ENCODE measurements at places on chromosomes 12 and 14.

- DNase-seq = no peak
Observed at GRCh38 chr12:54215989-54216796, 27.4 kb upstream of the SMUG1 start.

DNA sequence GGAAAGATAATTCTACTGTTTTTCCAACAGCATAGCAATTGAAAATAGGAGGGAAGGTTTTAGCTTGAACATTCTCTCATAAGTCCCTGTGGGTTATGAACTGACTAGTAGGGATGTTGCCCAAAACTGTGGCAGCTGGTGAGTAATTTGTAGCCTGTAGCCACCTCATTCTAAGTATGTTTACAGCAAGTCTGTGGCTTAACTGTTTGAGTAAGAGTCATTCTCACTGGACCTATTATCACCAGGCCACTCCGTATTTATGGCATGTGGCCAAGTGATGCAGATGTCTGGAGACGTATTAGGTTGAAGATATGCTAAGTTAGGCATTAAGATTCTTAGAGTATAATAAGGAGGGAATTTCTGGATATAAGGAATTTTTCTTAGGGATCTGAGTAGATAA lies 458.3 kb downstream of the ETNK1 start:
- peak; percentile 96 for DNase-seq

DNA sequence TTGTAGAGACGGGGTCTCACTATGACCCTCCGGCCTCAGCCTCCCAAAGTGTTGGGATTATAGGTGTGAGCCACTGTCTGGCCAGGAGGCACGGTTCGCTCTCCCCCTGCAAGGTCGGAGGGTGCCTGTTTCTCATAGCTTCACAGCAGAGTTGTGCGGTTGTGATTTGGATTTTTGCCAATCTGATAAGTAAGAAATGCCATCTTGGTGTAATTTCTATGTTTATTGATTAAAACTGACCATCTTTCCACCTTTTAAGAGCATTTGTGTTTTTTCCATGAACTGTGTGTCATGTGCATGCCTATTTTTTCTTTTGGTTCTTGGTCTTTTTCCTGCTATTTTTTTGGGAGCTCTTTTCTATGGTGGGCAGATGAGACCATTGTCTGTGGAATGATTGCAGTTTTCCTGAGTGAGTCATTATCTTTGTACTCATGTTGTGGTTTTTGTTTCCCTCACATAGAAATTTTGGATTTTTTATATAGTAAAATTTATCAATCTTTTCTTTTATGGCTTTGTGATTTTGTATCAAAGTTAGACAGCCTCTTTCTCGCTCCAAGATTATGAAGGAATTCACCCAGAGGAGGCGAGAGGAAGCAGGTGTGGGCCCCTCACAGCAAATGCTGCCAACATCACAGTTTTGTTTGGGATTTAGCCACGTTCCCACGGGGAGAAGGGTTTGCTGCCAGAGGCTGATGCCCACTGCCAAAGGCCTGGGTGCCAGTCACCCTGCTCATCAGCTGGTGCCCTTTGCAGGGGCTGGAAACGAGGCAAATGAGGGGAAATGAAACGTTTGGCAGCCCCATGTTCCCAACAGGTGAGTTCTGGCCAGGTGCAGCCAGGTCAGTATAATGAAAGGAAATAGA lies 47.2 kb downstream of the RFX4 start:
- no peak for DNase-seq

- DNase-seq = no peak
Observed at GRCh38 chr12:99195474-99195873, 452.1 kb upstream of the GARIN6 start.

GRCh38 chr14:30134936-30135335 lies 207.3 kb upstream of the PRKD1 start:
- no peak for DNase-seq

- DNase-seq = no peak
Observed at GRCh38 chr12:45415393-45415817, 199.5 kb downstream of the ANO6 start.

- no peak for DNase-seq
Observed at GRCh38 chr12:131589966-131590365, 120.9 kb upstream of the SFSWAP start.

DNA sequence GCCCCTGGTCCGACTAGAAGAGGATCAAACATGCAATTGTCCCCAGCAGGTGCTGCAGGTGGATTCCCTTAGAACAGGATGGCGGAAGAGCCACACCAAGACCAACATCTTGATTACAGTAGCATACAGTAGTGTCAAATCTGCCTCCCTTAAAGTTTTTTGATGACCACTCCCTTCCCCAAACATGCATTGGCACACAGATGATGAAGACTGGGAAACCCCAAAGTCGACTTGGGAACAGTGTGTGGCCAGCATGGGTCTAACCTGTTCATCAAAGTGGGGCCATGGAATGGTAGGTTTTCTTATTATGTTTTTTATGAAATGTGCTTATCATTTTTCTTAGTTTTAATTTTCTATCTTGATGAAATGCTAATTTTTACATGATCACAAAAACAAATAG lies 8.8 kb downstream of the PLXNC1 start:
- DNase-seq = no peak

GRCh38 chr14:75301666-75302325 lies 23.2 kb downstream of the FOS start:
- DNase-seq = no peak

- DNase-seq = no peak
Observed at GRCh38 chr14:73237219-73237785, at the start of gene PAPLN. TSS of gene PAPLN (plus strand) at chr14:73237506. CDS start at chr14:73239779, 2,273 bp downstream.

DNA sequence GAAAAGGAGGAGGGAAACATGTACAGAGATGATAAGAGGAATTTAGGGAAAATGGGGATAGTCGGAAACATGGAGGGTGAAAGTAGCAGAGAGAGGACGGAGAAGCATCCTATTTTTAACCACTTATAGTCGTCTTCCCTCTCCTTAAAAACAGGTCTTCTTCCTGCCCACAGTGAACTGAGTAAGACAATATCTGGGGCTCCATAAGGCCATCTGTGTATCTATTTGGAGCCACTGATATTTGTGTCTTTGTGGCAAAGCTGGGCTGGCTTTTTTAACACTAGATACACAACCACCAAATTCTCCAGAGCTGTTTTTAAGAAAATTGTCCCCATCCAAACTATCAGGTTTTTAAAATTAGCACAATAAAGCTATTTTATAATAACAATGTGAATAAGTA lies 109.5 kb upstream of the RAP1B start:
- no peak for DNase-seq

GRCh38 chr14:22474730-22475351 lies 114.2 kb downstream of the DAD1 start:
- DNase-seq = no peak

DNA sequence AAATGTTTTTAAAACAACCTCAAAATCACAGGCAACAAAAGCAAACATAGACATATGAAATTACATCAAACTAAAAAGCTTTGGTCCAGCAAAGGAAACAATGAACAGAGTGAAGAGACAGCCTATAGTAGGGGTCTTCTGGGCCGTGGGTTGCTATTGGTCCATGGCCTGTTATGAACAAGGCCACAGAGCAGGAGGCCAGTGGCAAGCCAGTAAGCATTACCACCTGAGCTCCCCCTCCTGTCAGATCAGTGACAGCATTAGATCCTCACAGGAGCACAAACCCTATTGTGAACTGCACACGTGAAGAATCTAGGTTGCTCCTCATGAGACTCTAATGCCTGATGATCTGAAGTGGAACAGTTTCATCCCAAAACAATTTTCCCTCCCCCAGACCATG lies 174.0 kb downstream of the DIO2 start:
- DNase-seq = no peak

DNA sequence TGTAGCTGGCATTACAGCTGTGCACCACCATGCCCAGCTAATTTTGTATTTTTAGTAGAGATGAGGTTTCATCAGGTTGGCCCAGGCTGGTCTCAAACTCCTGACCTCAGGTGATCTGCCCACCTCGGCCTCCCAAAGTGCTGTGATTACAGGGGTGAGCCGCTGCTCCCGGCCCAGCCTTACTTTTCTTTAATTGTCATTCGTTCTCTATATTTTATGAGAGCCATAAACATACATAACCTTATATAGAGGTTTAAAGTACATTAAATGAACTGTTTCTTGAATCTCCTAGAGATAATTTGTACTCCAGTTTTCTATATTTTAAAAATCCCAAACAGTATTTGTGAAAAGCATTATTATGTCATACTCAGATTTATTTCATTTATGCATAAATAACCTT lies 98.6 kb downstream of the SYNE2 start:
- DNase-seq = no peak

DNA sequence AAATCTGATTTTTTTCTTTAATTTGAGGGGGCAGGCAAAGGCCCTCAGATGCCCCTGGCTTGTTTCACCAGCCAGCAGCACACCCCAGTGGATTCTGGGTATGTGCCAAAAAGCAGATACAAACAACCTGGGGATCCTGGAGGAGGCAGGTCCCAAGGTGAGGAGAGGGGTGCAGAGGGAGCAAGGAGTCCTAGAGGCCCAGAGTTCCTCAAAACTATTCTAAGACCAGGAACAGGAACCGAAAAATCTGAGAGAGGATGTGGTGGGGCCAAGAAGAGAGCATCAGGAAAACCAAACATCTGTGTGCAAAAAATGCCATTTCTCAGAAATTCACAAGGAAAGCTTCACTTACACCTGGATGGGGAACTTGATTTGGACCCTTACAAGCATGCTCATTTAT lies 8.2 kb downstream of the KCNA5 start:
- no peak for DNase-seq

GRCh38 chr12:26338586-26339572 lies 143.5 kb downstream of the SSPN start:
- DNase-seq = no peak

GRCh38 chr12:77572371-77572770 lies 258.3 kb upstream of the NAV3 start:
- DNase-seq = no peak

GRCh38 chr12:10293570-10294227 lies 14.0 kb upstream of the KLRD1 start:
- DNase-seq = no peak

GRCh38 chr12:15143467-15143866 lies 77.8 kb downstream of the RERG start:
- DNase-seq = no peak

DNA sequence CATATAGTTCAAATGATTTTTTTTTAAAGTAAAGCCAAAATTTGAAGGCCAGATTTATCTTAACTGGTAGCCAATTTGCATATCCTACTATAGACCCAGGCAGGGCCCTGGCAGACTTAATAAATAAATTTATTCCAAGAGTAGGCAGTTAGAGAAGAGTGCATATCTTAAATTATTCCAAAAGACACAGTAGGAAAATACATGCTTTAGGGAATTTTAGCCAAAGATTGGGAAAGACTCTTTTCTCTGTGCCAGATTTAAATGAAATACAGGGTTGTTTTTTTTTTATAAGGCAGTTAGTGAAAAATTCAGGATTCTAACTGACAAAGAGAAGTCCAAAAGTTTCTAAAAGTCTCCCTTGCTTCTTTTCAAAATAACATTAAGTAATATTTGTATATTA lies 65.5 kb downstream of the ST8SIA1 start:
- no peak for DNase-seq

- DNase-seq = no peak
Observed at GRCh38 chr14:90503582-90503981, 106.8 kb downstream of the CALM1 start.

- DNase-seq = no peak
Observed at GRCh38 chr12:69720750-69721149, 17.9 kb upstream of the RAB3IP start.

GRCh38 chr14:51566831-51567582 lies 84.7 kb upstream of the FRMD6 start:
- DNase-seq = no peak

- no peak for DNase-seq
Observed at GRCh38 chr12:42255866-42256261, 17.8 kb upstream of the YAF2 start.

- DNase-seq = no peak
Observed at GRCh38 chr12:57166971-57167371, 19.6 kb upstream of the LRP1-AS start.

- DNase-seq = no peak
Observed at GRCh38 chr14:25001156-25001555, 48.8 kb downstream of the STXBP6 start.

DNA sequence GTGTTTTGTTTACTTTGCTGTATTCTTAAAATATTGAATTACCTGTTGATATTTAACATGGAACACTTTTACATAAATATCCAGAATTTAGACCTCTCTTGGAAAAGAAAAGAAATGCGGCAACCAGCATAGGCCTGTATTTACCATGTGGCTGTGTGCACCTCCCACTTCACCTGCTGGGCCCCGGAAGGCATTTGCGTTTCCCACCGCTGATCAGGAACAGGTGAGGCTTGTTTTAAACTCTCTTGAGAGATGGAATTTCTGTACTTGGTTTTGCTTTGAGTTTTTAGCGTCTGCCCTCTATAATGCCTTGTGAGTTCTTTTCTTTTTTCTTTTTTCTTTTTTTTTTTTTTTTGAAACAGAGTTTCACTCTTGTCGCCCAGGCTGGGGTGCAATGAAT lies 124.2 kb downstream of the GLT1D1 start:
- DNase-seq = no peak

DNA sequence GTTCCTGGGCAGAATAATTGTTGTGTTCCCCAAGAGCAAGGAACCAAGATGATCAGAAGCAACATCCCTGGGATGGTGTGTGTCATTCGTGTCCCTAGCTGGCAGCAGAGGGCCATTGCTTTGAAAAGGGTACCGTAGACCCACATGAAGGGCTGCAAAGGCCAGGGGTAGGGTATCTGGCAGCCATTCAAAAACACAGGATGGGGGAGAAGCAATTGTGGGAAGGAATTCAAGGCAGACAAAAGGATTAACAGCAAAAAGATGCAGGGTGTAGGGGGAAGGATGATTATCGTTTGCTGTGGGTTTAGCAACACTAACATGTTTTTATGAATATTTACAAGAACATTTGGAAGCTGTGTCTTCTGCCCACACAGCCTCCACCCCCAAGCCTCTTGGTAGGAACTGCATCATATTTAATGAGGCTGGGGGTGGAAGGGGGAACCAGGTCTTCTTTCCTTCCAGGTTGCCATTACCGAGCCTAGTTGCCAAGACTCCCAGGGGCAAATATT lies 169.0 kb upstream of the G2E3 start:
- DNase-seq = no peak

DNA sequence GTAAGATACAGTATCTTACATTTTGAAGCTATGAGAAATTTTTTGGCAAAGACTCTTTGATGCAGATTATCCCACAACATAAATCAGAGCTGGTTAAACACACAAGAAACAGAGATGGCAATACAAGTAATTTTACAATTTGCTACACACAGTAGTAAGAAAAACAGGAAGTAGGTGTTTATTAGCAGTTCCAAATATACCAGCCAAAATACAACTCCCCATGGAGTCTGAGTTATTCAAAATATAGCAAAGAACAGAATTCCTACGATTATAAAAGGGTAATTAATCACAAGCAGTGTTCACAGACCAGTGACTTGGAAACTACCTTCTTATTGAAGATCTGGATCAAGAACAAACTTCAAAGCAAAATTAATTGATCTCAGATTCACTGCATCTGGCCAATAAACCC lies 83.9 kb downstream of the BMP4 start:
- DNase-seq = no peak

All from DMS 273 treated with DMSO at 0.1 percent for 48 hours (cell line).